Stimulated activated CD4-positive, alpha-beta T cell treated with anti-CD3 and anti-CD28 coated beads, Interleukin-15, amount 100 ng/mL, for 24 hours (primary cell): ENCODE measurements at places on chromosomes 3 and 15.

GRCh38 chr3:140595295-140595694, 82.6 kb upstream of the TRIM42 start:
- no peak for DNase-seq

DNA sequence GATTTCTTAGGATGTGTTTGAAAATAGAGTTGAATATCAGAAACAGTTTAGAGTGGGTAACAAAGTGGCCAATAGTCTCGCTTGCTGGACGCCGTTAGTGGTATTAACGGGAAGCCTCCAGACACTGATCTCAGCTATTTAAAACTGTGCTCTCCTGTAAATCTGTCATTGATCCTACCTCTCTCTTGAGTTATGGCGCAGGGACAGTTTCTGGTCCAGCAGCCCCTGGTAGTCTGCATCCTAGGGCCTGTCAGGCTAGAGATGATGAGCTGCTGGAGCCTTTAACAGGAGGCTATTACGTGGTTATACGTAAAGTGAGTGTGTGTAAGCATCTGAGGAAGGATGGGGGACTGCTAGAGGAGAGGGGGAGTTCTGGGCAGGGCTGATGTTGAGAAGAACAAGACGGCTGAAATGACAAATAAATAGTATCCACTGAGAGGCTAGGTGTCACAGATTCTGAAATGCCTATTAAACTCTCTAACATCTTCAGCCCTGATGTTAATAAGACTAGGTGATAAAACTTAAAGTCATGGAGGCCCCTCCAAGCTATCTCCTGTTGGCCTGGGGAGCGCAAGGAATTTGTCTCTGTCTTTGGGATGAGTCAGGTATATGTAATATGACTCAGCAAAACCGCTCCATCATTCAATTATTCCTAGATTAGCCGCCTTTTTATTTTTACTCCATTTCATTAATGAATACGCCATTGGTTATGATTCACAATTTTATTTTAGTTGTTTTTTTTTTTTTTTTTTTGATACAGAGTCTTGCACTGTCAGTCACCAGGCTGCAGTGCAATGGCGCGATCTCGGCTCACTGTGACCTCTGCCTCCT, 155.7 kb downstream of the GREM1 start:
- DNase-seq, result no peak

DNA sequence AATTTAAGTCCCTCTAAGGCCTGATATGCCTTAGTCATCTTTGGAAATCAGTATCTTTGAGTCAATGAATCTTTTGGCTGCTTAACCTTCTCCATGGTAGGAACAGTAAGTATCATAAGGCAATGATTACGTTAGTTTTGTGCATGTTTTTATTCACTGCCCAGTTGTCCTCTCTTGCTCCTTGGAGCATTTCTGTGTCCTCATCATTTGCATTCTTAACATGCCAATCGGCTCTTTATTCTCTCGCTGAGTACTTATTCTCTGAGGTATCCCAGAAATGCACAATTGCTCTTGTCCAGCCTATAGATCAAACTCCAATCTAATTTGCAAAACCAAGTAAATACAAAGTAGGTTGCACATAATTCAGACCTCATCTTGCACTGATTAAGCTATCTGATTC, 405.0 kb upstream of the IL12A start:
- no peak for DNase-seq

DNA sequence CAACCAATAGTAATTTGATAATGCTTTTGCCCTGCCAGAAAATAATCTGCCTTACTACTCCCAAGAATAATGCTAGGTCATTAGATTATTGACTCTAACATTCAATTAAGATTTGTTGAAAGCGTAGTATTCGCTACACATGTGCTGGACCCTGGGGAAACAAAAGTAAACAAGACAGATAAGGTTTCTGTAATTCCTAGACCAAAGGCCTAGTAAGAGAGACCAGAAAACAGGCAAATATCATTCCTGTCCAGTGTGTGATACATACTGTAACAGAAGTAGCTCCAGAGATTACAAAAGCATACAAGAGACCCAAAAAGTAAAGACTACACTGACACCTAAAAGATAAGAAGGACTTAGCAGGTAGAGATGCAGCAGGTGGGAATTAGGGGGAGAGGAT, 60.8 kb downstream of the PLOD2 start:
- DNase-seq, result no peak

DNA sequence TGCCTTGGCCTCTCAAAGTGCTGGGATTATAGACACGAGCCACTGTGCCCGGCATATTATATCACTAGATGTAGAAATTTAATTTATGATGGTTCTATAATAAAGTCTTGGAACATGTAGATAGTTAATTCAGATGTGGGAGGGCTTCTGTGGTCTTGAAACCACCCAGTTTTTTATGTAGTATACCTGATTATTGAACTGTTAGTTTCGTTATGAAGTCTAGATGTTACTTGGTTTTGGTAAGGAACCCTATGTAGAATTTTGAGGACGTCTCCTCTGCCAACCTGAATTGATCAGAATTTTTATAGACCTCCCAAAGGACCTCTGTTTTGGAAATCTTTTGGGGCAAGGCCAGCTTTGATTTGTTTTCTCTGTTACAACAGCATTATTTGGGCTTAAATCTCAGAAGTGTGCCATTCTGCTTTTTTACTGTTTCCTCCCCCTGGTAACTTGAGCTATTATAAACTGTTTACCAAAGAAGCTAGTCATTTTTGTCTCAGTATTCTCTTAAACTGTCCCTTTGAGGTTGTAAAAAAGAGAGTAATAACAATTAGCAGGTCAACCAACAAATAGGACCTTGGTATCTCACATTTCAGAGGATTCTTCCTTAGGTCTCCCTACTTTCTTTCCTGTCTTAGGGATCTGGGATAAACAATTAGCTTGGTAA, 20.8 kb downstream of the AKAP13 start:
- no peak for DNase-seq

- no peak for DNase-seq
These were observed 50.8 kb downstream of the SEMA3G start for GRCh38 chr3:52393959-52394670.

GRCh38 chr3:189324538-189325138, 152.9 kb downstream of the TPRG1 start:
- peak; percentile 85 for DNase-seq

DNA sequence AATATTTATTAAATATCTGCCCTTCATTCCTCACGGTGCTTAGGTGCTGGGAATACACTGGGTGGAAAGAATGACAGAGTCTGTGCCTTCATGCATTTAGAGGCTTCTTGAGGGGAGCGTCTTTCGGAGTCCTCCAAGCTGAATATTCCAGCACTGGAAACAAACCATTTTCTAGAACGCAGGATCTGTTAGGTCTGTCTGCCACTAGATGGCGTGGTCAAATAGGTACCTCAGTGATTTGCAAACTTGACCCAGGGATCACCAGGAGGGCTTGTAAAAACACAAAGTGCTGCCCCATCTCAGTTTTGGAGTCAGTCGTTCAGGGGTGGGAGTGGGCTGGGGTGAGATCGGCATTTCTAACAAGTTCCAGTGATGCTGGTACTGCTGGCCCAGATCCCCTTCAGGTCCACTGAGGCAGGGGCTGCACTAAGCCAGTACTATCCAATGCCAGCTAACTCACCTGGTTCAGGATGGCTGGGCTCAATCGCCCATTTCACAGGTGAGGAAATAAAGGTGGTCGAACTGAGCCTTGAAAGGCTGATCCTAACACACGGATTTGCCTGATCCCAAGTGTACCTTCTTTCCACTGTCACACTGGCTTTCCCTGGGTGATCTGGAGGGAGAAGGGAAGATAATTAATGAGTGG, 14.8 kb downstream of the ARNT2 start:
- DNase-seq, result peak; percentile 15

DNA sequence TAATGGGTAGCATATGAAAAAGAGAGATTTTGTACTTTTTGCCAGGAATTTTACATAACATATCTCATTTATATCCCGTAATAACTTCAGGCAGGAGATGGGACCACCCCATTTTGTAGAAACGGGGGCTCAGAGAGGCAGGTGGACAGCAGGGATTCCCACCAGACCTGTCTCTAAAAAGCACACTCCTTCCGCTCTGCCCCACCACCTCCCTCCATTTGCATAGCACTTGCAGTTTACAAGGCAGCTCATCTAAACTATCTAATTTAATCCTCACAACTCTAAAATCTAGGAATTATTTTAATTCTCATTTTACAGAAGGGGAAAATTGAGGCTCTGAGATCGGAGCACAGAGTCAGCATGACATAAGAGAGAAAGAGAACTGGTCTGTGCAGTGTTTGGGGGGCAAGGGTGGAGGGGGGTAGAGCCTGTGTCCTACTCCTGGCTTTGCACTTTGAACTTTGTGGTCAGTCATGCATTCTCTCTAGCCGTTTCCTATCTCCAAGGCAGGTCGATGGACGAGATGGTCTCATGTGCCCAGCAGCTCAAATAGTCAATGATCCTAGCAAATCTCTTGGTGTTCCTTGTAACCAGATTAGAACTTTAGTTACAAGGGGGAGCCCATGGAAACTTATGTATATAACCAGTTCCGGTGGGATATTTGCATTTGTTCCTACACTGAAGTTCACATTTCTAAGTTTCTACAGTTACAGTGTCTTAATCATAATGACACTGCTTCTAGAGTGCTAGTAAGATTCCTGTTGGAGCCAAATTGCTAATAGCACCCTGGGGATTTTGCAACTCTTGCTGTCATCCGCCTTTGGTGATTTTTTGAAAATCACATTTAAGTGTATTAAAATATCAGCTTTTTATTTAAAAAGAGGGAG, 18.6 kb downstream of the CRYGS start:
- DNase-seq, result no peak

- DNase-seq, result no peak
These were observed 6.5 kb downstream of the SQOR start for GRCh38 chr15:45641374-45641781.

- no peak for DNase-seq
These were observed 577.5 kb upstream of the CBLB start for GRCh38 chr3:106446271-106446670.

DNA sequence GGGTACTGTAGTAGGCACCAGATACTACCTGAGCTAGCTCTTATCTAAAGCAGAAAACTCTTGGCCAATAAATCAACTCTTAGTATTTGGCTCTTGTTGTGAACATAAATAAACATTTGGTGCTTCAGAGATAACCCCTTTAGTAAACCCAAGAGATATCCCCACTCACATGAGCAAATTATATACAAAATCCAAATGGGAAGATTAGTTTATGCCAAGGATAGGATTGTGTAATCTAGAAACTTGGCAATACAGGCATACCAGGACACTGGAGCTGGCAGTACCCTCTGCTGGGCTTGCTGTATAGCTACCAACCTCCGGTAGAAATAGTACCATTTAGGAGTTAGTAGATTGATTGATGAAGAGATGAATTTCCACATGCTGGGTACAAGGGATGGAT, 127.0 kb downstream of the LIPC start:
- no peak for DNase-seq

DNA sequence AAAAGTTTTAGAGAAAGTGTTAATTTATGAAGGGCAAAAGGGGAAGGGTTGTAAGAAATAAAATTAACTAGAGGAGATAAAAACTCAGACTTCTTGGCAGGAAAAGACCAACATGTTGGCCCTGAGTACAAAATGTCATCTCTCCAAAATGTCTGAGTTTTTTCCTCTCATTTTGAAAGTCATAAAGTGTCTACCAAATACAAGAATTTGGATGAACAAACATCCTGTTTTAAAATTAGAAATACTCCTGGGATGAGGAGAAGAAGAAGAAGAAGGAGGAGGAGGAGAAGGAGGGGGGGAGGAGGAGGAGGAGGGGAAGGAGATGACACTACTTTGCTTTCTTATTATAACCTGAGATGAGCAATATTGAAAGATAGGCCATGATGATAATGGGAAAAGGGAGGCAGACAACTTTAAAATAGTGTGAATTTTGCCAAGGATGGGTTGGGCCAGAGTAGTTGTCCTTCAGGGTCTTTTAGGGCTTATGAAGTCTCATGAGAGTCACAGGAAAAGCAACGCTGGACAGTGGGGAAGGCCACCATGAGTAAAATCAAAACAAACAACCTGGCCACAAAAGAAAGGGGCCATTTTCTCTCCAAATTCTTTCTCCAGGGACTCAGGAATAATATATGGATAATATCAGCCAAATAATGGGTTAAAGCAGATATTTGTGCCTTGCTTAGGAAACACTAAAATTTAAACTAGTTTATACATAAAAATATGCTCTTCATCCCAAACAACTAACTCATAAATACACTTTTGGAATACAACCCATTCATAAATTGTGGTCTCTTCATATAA, 632.9 kb downstream of the EPHA3 start:
- DNase-seq, result no peak

- no peak for DNase-seq
These were observed 304.0 kb upstream of the TLE3 start for GRCh38 chr15:70401709-70402108.

- no peak for DNase-seq
These were observed 762.2 kb downstream of the NR2F2 start for GRCh38 chr15:97092656-97093055.

GRCh38 chr15:57410373-57410772, 34.1 kb downstream of the CGNL1 start:
- DNase-seq, result no peak

- DNase-seq, result no peak
These were observed 49.9 kb downstream of the NMD3 start for GRCh38 chr3:161270991-161271390.

- DNase-seq, result no peak
These were observed 25.5 kb upstream of the LACTB start for GRCh38 chr15:63096178-63096577.

GRCh38 chr15:90055182-90055581, 47.1 kb downstream of the IDH2 start:
- no peak for DNase-seq

- no peak for DNase-seq
These were observed 270.5 kb upstream of the ADAMTS9 start for GRCh38 chr3:64958199-64958843.

DNA sequence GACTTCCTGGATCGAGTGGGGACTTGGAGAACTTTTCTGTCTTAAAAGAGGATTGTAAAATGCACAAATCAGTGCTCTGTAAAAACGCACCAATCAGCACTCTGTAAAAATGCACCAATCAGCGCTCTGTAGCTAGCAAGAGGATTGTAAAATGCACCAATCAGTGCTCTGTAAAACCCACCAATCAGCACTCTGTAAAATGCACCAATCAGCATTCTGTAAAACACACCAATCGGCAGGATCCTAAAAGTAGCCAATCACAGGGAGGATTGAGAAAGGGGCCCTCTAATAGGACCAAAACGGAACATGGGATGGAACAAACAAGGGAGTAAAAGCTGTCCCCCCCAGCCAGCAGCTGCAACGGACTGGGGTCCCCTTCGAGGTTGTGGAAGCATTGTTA, 587.4 kb upstream of the ALCAM start:
- no peak for DNase-seq

GRCh38 chr15:98647774-98648653, at the start of gene IGF1R:
IGF1R (plus strand) TSS chr15:98648539; CDS start chr15:98649582, 1,043 bp downstream.
- DNase-seq, result peak; percentile 87

GRCh38 chr15:62849316-62850106, 193.0 kb upstream of the TPM1 start:
- DNase-seq, result no peak

DNA sequence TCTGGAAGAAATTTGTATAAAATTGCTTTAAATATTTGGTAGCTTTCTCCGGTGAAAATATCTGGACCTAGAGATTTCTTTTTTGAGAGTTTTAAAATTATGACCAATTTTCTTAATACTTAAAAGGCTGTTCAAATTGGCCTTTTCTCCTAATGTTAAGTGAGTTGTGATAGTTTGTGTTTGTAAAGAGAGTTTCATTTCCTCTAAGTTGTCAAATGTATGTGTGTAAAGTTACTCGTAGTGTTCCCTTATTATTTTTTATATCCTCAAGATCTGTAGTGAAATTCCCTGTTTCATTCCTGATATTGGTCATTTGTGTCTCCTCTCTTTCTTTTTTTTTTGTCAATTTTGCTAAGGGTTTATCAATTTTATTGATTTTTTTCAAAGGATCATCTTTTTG, 92.6 kb upstream of the CTNNB1 start:
- DNase-seq, result no peak

GRCh38 chr15:99526176-99526575, 39.6 kb upstream of the MEF2A start:
- no peak for DNase-seq
